ENCODE measurements at places on chromosomes 7 and 10.
A peak's percentile ranks its signal among the peaks of the same experiment; 100 is the strongest.

DNA sequence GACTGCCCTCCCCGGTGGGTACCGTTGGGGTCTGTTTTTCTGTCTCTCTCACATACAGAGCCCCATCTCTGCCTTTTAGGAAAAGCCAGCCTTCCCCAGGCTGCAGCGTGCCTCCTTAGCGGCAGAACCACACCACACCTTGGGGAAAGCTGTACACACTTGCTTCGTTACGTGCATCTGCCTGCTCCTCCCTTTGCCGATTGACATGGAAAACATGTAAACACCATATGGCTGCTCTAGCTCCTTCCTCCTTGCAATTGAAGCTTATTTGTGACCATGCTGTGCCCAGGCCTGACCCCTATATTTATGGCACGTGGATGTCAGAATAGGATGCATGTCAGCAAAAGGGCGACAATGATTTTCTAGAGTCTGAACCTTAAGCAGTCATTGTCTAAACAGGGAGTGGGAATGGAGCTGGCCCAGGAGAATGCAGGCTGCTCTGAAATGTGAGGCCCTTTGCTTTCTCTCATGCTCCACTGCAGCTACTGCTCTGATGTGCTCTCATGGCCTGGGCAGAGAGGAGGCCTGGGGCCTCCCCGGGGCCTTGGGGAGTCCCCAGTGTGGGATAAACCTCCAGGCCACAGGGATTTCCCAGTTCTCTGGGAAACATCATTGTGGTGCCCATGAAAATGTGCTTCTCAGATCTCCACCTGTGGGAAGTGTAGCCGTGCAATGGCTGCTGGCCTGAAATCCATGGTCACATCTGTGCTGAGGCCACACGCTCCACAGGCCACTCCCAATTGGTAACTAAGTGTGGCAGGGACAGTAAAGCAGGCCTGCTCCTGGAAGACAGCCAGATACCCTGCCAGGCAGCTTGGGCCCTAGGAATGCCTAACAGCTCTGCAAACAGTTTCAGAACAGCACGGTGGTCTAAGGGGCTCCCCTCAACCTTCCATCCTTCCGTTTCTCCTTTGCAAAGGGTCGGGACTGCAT lies 18.6 kb downstream of the PDE6C start:
- DNase-seq, result no peak

- DNase-seq, result no peak
Measured at GRCh38 chr7:2921653-2922347, 77.7 kb upstream of the GNA12 start.

DNA sequence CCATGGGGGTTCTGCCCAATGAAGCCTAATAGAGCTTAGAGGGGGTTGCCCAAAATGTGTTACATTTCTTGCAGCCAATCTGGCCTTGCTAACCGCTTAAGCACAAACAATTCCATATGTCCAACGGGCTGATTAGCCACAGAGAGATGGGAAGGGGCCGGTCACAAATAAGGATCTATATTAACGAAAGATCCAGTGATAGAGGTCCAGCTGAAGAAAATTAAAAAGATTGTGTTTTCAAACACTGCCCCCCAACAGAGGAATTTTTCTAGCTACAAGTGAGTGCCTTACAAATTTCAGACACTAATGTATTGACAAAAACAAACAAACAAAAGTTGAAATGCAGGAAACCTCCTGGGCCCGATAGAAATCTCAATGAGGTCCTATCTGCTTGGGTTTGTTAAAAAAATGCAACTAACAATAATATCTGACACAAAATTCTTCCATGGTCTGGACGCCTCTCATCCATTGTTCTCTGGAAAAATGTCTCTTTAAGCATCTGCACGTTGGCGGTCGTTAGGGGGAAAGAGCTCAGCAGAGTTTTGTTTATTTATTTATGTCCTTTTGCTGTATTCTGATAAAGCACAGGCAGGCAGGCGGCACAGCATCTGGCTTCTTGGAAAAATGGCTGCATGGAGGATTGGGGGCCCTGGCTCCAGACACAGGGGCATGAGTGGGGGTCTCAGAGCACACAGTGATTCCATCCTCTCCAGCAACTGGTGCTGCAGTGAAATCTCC lies 402.0 kb downstream of the RPS24 start:
- DNase-seq, result no peak

GRCh38 chr10:44300666-44301649 lies 83.9 kb downstream of the CXCL12 start:
- DNase-seq, result no peak

DNA sequence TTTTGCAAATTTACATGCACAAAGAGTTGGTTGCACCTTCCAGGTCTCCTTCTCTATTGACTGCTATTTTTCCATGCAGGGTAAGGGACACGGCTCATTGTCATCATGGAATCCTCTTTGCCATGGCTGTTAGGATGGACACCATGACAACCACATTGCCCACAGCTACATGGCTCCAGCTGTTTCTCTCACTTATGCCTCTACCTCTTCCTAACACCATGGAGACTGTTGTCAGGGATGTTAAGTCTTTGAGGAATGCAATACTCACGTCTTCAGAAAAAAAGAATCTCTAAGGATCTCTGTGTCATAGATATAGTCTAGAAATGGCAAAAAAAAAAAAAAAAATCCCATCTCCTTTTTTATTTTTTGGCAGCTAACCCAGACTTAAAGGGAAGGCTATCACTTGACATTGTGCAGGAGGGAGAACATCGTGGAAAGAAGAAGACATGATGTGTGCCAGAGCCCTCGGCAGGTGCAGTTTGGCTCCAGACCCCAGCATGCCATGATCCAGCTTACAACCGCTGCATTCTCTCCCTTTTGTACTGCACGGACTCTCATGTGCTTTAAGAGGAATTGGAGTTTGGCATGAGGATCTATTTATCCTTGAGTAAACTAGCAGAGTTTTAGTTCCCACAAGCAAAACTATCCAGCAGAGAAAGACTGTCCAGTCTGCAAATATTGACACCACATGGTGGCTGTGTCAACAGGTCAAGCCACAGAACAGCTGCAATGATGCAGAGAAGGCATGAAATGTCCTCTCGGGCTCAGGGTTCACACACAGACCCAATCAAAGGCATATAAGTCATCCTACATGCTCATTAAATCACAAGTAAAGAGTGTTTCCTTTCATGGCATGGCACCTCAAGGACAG lies 70.8 kb downstream of the FRMD4A start:
- DNase-seq, result peak; percentile 90

GRCh38 chr10:1858048-1858447 lies 120.7 kb upstream of the ADARB2 start:
- DNase-seq, result no peak

DNA sequence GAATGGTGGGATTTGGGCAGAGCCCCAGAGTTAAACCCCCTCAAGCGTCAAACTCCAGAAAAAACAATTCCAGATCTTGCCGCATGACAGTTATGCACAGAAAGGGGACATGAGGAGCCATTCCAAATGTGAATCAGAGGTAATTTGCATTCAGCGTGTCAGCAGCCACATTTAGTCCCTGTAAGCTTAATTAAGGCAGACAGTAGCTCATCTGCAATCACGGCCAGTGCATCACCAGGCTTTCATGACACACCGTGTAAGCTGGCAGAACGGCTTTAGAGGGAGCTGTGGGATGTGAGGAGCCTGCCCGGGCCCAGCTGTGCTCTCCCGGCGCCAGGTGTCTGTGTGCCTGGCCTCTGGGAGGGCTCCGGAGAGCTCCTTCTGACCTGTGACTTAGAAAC lies 18.7 kb upstream of the PRKAG2 start:
- DNase-seq, result no peak

- no peak for DNase-seq
Measured at GRCh38 chr7:25812086-25812850, 339.7 kb upstream of the NFE2L3 start.

DNA sequence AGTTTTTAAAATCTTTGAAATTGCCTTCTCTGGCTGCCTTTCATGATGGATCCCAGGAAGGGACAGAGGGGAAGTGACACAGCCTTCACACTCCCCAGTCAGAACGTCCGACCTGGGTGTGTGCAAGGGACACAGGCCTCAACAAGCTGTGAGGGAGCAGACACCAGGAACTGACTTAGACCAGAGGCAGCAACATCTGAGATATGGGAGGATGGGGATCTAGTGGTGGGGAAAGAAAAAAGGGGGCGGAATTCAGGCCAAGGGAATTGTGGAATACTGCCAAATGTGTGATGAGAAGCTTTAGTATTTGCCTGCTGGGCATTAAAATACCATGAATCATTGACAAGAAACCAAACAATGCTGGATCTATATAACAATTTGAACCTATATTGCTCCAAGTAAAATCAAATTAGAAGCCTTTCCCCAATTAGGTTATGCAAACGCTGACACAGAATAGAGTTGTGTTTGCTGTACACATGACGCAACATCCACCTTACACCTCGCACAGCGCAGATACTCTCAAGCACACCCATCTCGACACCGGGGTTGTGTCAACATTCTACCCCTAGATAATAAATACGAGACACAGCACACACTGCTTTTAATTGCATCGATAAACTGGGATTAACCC lies 17.2 kb upstream of the MNX1 start:
- DNase-seq, result no peak

- no peak for DNase-seq
Measured at GRCh38 chr7:112079122-112079521, 127.1 kb downstream of the DOCK4 start.

GRCh38 chr7:9204571-9204970 lies 771.2 kb downstream of the NXPH1 start:
- DNase-seq, result no peak

- DNase-seq, result no peak
Measured at GRCh38 chr7:65247491-65247890, 126.2 kb upstream of the ZNF92 start.

- no peak for DNase-seq
Measured at GRCh38 chr7:84256571-84256971, 62.0 kb upstream of the SEMA3A start.

DNA sequence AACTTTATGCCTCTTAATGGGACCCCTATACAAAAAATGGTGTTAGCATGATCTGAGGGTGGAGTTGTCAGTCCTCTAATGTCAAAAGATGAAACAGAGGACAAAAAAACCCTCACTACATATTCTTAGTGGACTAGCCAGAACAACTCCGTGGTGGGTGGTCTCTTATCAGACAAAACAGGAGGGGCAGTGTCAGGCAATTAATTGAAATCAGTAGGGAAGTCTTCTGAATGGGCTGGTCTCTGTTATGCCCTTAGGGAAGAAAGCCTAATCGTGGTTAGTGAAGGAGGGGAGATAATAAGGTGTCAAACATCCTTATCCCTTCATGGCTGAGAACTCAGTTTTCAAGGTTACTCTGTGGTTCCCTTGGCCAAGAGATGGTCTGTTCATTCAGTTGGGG lies 909.4 kb downstream of the GRID1 start:
- no peak for DNase-seq

- no peak for DNase-seq
Measured at GRCh38 chr10:11237571-11237970, 219.9 kb downstream of the CELF2 start.

GRCh38 chr7:111654343-111654742 lies 92.1 kb upstream of the IMMP2L start:
- no peak for DNase-seq

DNA sequence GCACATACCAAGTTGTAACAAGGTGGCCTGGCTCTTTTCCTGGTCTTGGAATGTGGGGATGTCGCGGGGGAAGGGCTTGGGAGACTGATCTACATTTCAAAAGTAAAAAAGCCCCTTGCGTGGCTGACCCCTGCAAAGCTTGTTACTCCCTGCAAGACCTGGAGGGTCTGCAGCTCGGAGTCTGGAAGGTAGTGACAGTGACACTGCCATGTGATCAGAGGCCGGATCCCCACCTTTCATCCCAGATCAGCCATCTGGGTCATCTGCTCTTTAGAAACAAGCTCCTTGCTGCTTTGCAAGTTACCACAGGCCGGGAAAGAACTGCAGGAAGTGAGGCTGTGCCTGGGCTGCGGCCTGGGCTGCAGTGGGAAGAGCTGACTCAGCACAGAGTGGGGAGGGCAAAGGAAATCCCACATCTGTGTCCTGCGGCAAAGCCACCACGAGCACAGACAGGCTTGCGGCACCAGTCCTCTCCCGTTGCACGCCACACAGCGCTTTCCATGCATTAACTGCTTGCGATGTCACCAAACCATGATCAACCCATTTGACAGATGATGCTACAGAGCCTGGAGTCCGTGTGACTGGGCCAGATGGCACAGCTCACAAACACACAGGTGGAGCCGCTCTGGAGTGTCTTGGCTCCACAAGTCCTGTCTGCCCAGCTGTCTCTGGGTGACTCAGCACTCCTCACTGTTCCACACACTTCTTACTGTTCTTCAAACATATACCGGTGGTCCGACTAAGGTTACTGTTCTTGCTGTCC lies 97.7 kb downstream of the SH3PXD2A start:
- no peak for DNase-seq

GRCh38 chr10:47078393-47079203 lies 167.4 kb downstream of the PTPN20 start:
- DNase-seq, result no peak

Measured in brain pericyte (primary cell).